ENCODE measurements at places on chromosomes 7 and 10.
A peak's percentile ranks its signal among the peaks of the same experiment; 100 is the strongest.

GRCh38 chr10:21514818-21515351, 10.6 kb downstream of the SKIDA1 start:
- H3K27me3 ChIP-seq, result no peaks in the 10 kb centered on the region
- H3K4me1 ChIP-seq, result peaks cover 3% of the 10 kb centered on the region
- H3K36me3 ChIP-seq, result no peaks in the 10 kb centered on the region
- no peak for DNase-seq
- peak overlapping the region; percentile 91 for H3K27ac ChIP-seq

- H3K4me3 ChIP-seq, result no peak overlapping the region
- H3K27me3 ChIP-seq, result no peaks in the 10 kb centered on the region
- no peaks in the 10 kb centered on the region for H3K36me3 ChIP-seq
- H3K27ac ChIP-seq, result peak overlapping the region; percentile 51
- DNase-seq, result no peak
- H3K4me1 ChIP-seq, result no peaks in the 10 kb centered on the region
These were observed 27.1 kb upstream of the KLF6 start for GRCh38 chr10:3812141-3812540.

GRCh38 chr10:88045656-88046415, 182.4 kb downstream of the PTEN start:
- H3K27me3 ChIP-seq, result no peaks in the 10 kb centered on the region
- no peaks in the 10 kb centered on the region for H3K4me1 ChIP-seq
- DNase-seq, result no peak
- H3K36me3 ChIP-seq, result no peaks in the 10 kb centered on the region

GRCh38 chr10:128144547-128144946, 18.3 kb upstream of the MKI67 start:
- no peaks in the 10 kb centered on the region for H3K27me3 ChIP-seq
- no peak for DNase-seq
- no peaks in the 10 kb centered on the region for H3K4me1 ChIP-seq
- no peak overlapping the region for H3K27ac ChIP-seq
